Choroid plexus epithelial cell (primary cell): ENCODE measurements at places on chromosomes 11 and 22.
A peak's percentile ranks its signal among the peaks of the same experiment; 100 is the strongest.

DNA sequence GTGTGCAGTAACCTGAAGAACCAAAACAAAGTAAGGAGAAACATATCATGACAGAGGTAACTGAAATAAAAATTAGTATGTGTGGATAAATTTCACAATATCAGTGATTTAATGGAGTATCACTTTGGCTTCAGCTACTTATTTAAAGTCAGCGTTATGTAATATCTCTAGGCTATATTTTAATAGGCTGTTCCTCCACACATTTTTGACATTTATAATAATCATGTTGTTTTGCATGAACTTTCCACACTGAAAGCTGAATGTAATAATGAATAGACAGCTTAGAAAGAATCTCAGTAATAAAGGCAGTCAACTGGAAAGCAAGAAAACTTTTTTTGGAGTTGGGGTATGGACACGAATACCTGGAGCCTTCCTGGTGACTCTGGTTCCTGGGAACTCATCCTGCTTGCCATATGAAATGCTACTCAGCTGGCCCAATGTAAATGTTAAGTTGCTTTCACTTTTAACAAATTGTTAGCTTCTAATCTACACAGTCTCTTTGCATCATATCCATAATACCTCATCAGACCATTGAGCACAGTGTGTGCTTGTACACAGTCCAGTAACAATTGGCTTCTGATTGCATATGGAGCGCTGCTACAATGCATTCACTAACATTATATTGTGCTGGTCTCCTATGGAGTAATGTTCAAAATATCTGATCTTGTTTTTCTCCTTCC lies 257.7 kb downstream of the SOX6 start:
- no peak for DNase-seq

GRCh38 chr22:49433717-49434611 lies 393.7 kb downstream of the BRD1 start:
- DNase-seq, result no peak

DNA sequence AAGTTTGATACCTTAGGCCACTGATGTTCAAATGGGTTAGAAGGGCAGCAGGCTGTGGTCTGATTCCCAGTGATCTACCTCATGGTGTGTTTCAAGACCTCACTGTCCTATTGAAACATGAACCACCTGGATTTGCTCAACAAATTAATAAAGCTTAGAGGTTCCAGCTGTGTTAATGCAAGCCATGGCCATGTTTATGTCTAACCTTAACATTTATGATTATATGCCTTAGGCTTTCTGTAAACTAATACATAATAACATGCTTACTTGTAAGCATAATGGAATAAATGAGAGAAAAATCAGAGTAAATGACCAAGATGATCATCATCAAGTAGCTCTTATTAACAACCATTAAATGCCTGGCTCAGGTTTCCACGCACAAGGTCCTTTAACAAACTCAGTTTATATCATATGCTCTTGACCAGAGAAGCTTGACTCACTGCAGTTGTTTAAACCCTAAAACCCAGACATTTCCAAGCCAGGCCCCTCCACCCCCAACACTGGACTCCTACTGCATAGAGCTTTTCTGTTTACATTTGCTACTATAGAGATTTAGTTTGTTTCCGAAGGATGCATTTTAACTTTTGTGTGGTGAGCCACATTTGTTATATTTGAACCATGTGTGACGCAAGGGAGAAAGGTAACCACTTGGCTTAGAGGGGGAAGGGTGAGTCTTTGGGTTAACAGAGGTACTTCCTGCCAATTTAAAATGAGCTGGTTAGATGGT lies 43.7 kb downstream of the KREMEN1 start:
- no peak for DNase-seq

DNA sequence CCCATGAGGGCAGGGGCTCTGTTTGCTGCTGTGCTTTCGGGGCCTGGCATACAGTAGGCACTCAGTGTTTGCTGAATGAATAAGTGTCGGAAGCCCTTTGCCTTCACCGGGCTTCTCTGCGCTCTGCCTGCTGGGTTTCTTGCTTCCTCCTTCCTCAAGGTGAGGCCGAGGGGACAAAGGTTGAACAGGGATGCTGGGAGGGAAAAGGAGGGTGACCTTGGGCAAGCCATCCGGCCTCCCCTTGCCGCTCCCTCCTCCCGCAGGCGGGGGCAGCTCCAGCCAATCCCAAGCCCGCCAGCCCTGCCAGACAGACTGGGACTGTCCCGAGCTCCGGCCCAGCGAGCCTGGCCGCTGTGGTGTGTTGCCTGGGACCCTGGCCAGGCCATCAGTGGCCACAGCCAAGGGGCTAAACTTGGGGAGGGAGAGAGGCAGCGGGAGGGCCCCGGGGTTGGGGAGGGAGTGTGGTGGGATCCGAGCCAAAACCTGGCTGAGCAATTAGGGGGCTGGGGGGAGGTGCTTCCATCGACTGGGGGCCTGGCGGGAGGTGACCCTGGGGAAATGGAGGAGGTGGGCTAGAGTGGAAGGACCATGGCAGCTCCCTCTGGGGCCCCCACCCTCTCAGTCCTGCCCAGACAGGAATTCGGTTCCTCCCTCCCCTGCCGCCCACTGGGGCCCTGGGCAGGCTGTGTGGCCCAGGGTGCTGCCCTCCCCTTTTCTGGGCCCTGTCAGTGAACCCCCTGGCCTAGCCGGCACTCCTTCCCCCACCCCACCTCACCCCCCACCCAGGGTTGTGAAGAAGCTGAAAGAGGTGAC lies 3.4 kb upstream of the RCOR2 start:
- no peak for DNase-seq

GRCh38 chr22:33697640-33698039 lies 222.6 kb downstream of the LARGE1 start:
- DNase-seq, result peak; percentile 40

DNA sequence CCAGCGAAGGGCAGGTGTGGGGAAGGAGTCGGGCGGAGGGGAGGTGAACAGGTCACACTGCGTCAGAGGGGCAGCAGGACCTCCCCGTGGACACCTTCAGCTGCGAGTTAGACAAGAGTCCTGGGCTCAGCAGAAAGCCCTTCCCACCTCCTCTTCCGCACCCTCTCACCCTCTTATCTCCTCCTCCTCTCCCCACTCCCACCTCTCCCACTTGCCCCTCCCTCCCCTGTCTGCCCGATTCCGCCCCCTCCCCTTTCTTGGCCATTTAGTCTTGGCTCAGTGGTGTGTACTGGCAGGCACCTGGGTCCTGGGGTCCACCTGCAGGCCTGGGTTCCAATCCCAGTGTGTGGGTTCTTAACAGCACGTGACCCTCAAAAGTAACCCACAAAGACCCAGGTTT lies 37.2 kb downstream of the CYTH4 start:
- no peak for DNase-seq

DNA sequence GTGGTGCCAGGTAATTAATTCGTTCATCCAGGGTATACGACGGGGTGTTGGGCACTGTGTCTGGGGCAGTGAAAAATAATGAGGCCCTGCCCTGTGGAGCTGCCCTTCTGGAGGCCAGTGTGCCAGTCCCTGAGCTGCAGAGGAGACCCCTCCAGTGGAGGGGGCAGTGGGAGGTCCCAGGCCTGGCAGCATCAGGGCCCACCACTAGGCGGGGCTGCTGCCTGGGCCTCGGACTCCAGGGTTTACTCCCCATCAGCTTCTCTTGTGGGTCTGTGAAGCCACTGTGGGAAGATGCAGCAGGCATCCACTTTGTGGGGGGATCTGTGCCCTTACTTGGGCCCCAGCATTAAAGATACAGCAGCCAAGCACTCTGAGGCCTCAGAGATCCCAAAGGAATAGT lies 17.4 kb upstream of the TMPRSS6 start:
- DNase-seq, result no peak

DNA sequence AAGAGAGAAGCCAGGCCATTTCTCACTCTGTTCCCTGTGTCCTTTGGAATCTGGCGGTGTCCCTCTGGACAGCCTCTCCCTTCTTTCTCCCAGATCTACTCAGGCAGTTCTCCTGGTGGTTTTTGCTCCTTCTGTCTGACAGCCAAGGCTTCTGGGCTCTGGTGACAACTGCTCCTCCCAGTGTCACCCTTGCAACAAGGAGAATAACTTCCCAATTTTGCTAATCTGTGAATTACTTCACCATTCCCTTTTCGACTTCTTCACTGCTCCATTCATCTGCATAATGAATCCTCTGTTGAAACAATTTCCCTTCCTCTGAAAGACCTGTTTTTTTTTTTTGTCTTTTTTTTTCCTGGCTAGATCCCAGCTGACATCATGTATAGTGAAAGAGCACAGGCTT lies 56.3 kb upstream of the PDE3B start:
- DNase-seq, result no peak

DNA sequence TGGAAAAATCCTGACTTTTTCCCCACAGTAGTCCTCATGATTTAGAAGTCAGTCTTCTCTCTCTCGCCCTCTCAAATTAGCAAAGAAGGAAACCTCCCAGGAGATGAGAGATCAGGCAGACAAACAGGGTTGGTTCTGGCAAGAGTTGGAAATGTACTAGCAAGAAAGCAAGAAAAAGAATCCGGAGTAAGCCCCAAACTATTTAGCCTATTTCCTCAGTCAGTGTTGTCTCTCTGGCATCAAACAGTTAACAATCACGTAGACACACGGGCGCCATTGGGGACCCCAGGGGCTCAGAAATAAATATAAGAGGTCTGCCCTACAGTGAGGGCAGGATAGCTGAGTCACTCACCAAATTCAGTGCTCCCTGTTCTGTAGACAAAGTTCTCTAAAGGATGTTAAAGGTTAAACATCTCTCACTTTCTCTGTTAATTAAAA lies 4.7 kb downstream of the C11orf52 start:
- peak; percentile 50 for DNase-seq

GRCh38 chr22:17916226-17916889 lies 108.0 kb downstream of the MICAL3 start:
- DNase-seq, result no peak

- DNase-seq, result no peak
Observed at GRCh38 chr11:133191931-133192330, 340.4 kb downstream of the OPCML start.

- peak; percentile 71 for DNase-seq
Observed at GRCh38 chr11:102780491-102780918, at the start of gene MMP10. TSS of gene MMP10 (minus strand) at chr11:102780628. CDS start at chr11:102780591, 37 bp downstream.

GRCh38 chr22:40385036-40385782 lies 14.8 kb downstream of the SGSM3 start:
- DNase-seq, result no peak

DNA sequence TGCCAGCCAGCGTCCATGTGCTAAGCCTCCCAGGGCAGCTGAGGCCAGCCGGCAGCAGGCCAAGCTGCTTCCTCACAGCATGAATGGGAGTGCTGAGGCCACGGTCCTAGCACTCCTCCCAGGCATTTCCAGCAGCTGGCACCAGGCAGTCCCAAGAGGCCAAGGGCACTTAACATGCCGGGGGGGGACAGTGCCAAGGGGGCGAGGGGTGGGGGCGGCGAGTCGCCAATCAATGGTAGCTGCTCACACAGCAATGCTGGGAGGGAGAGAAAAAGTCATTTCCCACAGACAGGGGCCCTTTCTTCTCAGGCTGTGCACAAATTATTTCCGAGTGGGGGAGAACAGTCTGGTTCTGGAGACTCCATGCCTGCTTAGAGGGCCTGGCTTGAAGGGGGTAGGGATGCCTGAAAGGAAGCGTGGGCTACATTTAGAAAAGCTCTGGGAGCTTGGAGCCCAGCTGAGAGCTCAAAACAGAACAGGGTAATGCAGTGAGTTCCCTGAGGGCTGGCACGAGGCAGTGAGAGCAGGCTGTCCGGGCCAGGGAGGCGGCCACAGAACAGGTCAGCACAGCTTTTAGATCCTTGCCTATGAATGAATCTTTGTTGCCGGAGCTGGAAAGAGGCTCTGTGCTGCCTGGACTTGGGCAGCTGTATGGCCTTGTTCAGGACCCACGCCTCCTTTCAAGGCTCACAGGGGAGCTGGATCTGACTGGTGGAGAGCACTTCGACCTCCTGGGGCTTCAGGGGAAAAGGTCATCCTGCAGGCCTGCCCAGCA lies 14.4 kb upstream of the TBC1D10A start:
- DNase-seq, result no peak

DNA sequence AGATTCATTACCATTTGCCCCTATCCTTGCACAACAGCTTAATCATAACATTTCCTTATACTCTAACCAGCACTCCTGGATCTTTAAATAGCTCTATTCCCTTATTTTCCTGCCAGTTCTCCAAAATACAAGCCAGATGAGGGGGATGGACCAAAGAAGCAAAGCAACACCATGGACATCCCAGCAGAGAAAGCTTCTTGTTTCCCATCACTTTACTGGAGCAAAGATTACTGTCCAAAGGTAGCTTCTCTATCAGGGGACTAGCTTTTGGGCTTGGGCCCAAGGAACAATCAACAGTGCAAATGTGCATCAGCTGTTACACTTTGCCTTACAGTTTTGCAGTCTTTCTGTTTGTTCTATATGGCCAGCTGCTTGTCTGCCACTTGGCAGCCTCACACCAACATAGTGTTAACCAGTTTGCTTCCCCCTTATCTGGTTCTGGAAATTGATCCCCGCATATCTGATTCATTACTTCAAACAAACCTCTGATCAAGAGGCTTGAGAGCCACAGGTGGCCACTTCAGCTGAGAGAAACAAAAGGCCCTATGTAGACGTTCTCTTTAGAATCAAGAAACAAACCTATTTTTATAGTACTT lies 814.3 kb downstream of the METTL15 start:
- DNase-seq, result no peak

- peak; percentile 52 for DNase-seq
Observed at GRCh38 chr11:9982127-9982795, 311.8 kb downstream of the SBF2 start.

- DNase-seq, result no peak
Observed at GRCh38 chr11:122874991-122875390, 7.6 kb upstream of the JHY start.

DNA sequence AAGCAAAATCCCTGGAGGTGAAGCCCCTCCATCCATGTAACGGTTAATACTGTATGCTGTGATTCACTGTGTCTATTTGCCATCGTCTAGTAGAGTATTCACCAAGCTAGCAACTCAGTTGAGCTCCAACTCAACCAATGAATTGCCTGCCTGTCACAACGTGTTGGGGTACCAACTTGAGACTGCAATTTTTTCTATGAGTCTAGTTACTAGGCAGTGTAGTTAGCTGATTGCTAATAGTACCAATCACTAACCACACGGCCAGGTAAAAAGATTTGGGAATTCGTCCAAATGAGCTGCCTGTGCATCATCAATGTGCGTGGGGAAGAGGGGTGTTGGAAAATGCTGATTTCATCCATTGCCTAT lies 1.0 kb upstream of the BTG4 start:
- DNase-seq, result no peak

GRCh38 chr11:17770048-17770652 lies 35.6 kb downstream of the KCNC1 start:
- no peak for DNase-seq

- no peak for DNase-seq
Observed at GRCh38 chr11:66360406-66361073, 11.0 kb downstream of the SLC29A2 start.

- no peak for DNase-seq
Observed at GRCh38 chr11:45651841-45652749, 13.3 kb downstream of the CHST1 start.
